ENCODE measurements at places on chromosomes 3 and 15.

DNA sequence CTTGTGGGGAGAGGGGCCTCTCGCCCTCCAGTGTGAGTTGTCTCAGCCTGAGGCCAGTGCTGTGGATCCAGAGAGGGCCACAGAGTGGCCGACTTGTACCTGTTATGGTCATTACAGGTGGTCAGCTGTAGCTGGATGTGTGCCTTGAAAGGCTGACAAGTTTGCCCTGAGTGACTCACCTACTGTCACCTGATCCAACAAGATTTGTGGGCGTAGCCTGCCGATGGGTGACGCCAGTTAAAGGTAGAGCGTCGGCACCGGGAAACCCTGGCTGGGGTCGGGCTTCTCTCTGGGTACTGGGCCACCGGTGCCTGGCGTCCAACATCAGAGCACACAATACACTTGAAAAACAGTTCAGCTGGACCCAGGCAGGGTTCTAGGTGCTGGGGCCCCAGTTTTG is 2.8 kb upstream of the ISG20 start:
- DNase-seq: peak; percentile 58

- peak; percentile 5 for DNase-seq
Observed at GRCh38 chr3:154428286-154429206, 1.4 kb downstream of the GPR149 start.

- DNase-seq: no peak
Observed at GRCh38 chr15:62653122-62653521, 389.4 kb upstream of the TPM1 start.

- DNase-seq: no peak
Observed at GRCh38 chr3:59817511-59817910, 767.7 kb upstream of the CFAP20DC start.

GRCh38 chr3:16186086-16186485 is 11.6 kb downstream of the GALNT15 start:
- DNase-seq: no peak

DNA sequence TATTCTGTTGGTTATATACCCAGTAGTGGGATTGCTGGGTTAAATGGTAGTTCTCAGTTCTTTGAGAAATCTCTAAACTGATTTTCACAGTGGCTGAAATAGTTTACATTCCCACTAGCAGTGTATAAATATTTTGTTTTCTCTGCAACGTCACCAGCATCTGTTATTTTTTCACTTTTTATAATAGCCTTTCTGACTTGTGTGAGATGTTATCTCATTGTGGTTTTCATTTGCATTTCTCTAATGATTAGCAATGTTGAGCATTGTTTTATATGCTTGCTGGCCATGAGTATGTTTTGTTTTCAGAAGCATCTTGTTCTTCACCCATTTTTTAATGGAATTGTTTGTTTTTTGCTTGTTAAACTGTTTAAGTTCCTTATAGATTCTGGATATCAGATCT is 612.7 kb upstream of the SGO1 start:
- no peak for DNase-seq

DNA sequence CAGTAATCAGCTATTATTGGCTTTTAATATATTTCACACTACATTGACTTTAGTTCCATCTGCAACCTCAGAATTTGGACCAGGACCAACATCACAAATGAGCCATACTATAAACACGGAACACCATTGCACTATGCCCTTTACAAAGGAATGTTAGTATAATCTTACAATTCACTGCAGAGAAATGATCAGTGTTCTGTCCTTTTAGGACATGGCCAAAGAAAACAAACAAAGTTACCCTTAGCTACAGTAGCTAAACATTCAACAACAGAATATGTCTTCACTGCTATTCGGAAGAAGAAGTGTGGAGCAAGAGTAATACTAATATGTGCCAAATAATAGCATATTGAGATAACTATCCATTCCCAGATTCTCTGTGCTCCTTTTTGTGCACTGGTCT is 90.4 kb downstream of the NAALADL2 start:
- DNase-seq: no peak

DNA sequence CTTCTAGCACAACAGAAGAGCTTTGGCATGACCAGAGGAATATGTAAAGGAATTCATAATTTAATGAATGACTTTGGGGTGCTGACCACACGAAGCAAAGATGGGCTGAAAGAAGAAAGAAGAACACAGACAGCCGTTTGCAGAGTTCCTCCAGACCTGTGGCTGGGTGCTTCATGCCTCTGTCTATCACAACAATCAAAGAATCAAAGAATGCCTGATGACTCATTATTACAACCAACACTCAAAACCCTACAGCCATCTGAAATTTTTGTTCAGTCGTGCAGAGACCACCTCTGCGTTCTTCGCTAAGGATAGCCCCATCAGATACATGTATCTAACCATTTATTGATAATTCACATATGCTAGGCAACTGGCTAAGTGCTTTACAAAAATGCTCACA is 129.0 kb upstream of the PRICKLE2 start:
- no peak for DNase-seq

DNA sequence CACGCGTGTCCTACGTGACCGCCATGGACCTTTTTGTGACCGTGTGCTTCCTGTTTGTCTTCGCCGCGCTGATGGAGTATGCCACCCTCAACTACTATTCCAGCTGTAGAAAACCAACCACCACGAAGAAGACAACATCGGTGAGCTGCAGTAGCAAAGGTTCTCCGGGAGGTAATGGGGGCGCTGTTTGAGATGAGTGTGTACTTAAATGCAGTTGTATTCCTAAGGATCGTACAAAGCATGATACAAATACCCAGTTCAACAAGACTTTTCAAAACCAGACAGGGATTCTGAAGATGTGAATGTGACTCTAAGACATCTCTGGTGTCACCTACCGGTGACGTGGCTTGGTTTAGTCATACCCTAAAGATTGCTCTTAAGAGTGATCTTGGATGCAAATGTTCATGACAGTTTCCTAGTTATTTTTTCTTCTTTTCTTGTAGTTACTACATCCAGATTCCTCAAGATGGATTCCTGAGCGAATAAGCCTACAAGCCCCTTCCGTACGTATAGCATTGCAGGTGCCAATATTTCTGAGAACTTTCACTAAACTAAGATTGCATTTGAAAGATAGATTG is 556.6 kb downstream of the GABRG3 start:
- DNase-seq: no peak

- no peak for DNase-seq
Observed at GRCh38 chr15:66704803-66705153, 2.7 kb downstream of the SMAD6 start.

Data from prostate gland (tissue), 2 donors.